Fibroblast of skin of right quadriceps (primary cell): ENCODE measurements at places on chromosomes 6 and 20.
A peak's percentile ranks its signal among the peaks of the same experiment; 100 is the strongest.

GRCh38 chr20:24948939-24949679 lies at the start of gene CST7:
Gene CST7 (plus strand): TSS chr20:24949269. CDS start chr20:24949506, 237 bp downstream.
- DNase-seq = peak; percentile 6

- peak; percentile 38 for DNase-seq
Measured at GRCh38 chr6:108676555-108676954, 115.8 kb downstream of the FOXO3 start.

GRCh38 chr6:23329086-23329485 lies 759.7 kb downstream of the HDGFL1 start:
- no peak for DNase-seq

DNA sequence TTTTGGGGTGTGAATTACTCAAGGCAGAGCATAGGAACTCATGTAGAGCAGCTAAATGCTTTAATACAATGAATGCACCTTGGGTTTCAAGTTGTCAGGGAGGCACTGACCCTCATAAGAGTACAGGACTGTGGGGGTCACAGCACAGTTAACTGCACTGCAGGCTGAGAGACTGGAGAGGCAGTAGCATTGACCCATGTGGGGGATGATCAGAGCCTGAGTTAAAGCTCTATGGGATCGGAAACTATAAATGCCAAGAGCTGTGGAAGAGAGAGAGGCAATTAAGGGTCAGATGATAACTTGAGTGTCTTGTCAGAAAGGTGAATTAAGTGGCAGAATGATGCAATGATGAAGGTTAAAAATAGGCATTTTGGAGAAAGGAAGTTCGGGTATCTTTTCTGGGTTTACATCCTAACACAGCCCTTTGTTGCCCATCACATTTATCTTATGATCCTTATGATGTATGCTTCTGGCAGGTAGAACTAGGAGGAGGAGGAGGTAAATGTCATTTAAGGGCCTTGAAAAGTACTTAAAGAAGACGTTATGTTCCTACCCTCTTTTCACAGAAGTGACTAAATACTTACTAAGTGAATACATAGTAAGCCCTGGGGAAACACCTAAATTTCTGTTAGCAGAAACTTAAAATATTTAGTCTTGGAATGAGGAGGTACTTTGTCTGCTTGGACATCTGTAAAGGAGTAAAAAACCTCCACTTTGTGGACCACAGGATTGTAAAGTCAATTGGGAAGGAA lies 24.2 kb downstream of the LRRC1 start:
- no peak for DNase-seq

- DNase-seq = no peak
Measured at GRCh38 chr6:157116426-157116825, 206.9 kb downstream of the TMEM242 start.

- no peak for DNase-seq
Measured at GRCh38 chr20:31452575-31452974, 12.1 kb downstream of the DEFB123 start.

GRCh38 chr20:33176101-33176500 lies 8.1 kb downstream of the BPIFA2 start:
- DNase-seq = no peak
